ENCODE measurements at places on chromosomes 11 and 22.

GRCh38 chr11:69230856-69231425, 63.0 kb upstream of the MYEOV start:
- no peak for DNase-seq

DNA sequence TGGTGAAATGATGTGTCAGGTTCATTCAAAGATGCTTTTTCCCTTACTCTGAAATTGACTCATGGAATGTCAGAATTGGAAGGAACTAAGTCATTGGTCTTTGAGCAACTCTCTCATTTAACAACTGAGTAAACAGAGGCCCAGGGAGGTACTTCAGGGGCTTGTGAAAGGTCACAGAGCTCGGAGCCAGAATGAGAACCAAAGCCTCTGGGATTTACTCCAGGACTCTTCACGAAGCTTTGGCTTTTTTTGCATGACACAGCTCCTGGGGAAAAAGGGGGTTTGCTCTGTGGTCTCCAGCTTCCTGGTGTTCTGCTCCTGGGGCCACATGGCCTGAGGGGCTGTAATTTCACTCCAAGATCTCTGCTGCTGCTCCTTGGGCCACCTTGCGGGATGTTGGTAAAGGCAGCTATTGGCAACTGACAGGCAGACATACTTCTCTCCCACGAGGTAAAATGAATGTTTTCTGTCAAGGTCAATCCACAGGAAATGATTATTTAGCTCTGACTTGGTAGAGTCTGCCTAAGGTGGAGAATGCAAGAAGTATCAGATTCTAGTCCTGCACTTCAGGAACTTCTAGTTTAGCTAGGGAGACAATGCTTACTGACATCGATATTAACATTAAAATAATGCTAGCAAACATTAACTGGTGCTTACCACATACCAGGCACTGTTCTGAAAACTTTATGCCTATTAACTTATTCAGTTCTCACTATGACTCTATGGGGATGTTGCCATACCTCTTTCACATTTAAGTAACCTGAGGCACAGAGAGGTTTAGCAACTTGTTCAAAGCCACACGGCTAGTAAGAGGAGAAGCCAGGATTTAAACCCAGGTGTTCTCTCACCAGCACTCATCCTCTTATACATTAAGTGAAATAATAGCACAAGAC, 16.1 kb downstream of the PKNOX2 start:
- DNase-seq = no peak

- no peak for DNase-seq
These were observed 6.0 kb downstream of the MRPL40 start for GRCh38 chr22:19438298-19438697.

DNA sequence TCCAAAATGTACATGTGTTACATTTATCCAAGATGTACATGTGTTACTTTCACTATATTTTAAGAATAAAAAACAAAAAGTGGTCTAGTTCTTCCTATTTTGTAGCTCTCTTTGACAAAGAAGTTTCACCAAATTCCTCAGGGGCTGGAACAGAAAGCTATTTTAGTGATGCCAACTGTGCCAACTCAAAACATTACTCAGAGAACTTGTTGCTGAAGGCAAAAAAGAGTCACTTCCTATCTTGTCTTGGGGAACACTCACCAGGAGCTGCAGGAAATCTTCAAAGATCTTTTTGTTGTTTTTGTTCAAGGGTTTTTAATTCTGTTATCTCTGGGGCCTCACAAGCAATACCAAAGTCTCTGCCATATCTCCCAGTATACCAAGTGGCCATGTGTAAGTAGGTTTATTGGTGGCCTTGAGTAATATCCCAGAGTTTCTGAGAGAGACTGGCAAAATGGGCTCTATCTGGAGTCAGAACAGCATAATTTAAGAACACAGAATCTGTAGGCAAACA, 13.6 kb upstream of the EED start:
- DNase-seq = no peak

DNA sequence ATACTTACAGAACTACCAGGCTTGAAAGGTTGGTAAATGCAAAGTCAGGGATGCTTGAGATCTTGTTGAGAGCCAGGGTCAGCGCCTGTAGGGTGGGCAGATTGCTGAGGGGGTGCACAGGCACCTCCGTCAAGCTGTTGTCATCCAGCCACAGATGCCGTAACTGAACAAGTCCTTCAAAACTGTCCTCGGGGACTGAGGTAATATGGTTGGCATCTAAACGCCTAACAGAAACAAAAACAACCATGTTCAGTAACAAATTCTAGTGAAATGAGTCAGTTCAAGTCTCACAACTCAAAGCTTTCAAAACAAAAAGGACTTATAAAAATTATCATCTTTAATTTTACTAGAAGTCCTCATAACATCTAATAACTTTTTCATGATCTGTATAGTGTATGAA, 22.2 kb upstream of the CCDC34 start:
- no peak for DNase-seq

GRCh38 chr11:65419772-65420481, 2.7 kb upstream of the NEAT1 start:
- DNase-seq = no peak

DNA sequence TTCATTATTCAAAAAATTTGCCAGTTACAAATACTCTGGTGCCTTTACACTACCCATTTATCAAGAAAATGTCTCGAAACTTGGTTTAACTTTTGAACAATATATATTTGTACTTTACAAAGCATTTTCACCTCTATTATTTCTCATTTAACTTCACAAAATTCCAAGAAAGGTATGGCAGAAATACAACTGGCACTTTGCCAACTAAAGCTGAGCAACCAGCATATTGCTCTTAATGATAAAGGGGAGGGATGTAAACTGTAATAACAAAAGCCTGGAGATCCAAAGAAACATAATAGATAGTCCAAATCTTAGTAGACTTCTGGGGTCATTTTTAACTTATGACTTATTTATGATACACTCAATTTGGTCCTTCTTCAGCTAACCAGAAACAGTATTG, 7.7 kb downstream of the PITPNB start:
- DNase-seq = no peak

GRCh38 chr11:17594686-17595192, 47.7 kb downstream of the OTOG start:
- DNase-seq = no peak

DNA sequence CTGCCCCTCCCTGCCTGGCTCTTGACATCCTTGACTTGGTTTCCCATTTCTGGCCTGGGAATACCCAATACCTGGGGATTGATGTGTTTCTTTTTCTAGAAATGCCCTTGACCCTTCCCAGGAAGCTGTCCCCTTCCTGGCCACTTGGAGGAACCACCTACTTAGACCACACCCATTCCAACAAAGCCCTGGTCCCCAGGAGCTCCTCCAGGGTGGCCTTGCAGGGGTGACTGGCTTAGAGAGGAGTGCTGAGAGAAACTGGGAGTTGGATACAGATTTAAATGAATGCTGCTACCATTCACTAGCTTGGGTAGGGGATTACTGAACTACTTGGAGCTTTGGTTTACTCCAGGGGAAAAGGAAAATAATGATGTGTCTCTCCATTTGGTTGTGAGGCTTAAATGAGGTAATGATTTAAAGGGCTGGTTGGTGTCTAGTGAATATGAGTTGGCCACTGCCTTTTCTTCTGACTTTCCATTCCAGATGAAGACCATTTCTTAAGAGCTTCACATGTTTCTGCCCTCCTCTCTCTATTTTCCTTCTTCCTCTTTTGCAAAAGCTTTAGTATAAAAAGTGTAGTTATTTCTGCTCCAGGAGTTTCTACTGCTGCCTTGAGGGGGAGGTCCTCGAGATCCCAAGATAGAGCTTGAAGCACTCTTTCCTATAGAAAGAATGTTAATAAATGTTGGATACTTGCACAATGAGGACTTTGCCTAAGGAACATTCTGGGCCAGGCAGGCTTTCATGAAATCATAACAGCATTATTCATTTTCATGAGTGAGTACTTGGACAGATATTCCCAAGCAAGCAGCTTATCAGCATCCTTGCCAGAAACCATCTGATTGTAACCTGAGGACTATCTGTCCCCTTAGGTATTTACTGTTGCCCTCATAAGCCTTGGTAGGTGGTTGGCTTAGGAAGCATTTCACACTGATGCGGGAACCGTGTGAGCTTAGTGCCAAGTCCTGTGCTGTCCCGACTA, 22.4 kb downstream of the PANX1 start:
- DNase-seq = no peak

GRCh38 chr11:65474864-65475263, 24.0 kb upstream of the MALAT1 start:
- DNase-seq = no peak

GRCh38 chr11:65424205-65425104, 1.9 kb downstream of the NEAT1 start:
- no peak for DNase-seq
